ENCODE measurements at places on chromosomes 1 and 21. TPM values are rescaled to one million over a fixed set of nuclear protein-coding genes. Genes with fewer than 3 reads are reported as not detected.

- H3K4me3 ChIP-seq: no peak overlapping the region
- no peak overlapping the region for H3K27ac ChIP-seq
- no peaks in the 10 kb centered on the region for H3K27me3 ChIP-seq
Measured at GRCh38 chr21:38303300-38303699, 46.5 kb downstream of the KCNJ15 start.

DNA sequence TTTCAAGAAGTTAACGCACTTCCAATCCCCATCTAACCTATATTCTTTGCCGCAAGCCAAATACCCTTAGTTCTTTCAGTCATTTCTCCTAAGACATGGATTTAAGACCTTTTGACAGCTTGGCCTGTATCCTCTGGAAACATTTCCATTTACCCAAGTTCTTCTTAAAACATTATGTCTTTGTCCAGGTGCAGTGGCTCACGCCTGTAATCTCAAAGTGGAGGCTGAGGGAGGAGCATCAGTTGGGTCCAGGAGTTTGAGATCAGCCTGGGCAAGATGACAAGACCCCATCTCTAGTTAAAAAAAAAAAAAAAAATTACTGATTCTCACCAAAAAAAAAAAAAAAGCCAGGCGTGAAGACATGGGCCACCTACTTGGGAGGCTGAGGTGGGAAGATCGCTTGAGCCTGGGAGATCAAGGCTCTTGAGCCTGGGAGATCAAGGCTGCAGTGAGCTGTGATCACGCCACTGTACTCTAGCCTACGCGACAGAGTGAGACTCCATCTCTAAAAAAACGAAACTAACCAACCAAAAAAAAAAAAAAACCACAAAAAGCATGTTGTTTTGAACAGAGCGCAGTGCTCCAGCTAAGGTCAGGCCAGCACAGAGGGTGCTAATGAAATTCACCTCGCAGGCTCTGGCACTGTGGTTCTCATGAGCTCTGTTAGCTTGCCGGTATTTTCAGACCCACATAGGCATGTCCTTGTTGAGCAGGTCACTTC, 36.0 kb downstream of the NUAK2 start:
- H3K27me3 ChIP-seq: no peaks in the 10 kb centered on the region
- H3K4me3 ChIP-seq: no peak overlapping the region

GRCh38 chr21:42864815-42865775, 14.2 kb downstream of the WDR4 start:
- peaks cover 3% of the 10 kb centered on the region for H3K4me1 ChIP-seq
- no peaks in the 10 kb centered on the region for H3K27me3 ChIP-seq
- DNase-seq: peak; percentile 41
- no peak overlapping the region for H3K4me3 ChIP-seq
- H3K36me3 ChIP-seq: no peaks in the 10 kb centered on the region

DNA sequence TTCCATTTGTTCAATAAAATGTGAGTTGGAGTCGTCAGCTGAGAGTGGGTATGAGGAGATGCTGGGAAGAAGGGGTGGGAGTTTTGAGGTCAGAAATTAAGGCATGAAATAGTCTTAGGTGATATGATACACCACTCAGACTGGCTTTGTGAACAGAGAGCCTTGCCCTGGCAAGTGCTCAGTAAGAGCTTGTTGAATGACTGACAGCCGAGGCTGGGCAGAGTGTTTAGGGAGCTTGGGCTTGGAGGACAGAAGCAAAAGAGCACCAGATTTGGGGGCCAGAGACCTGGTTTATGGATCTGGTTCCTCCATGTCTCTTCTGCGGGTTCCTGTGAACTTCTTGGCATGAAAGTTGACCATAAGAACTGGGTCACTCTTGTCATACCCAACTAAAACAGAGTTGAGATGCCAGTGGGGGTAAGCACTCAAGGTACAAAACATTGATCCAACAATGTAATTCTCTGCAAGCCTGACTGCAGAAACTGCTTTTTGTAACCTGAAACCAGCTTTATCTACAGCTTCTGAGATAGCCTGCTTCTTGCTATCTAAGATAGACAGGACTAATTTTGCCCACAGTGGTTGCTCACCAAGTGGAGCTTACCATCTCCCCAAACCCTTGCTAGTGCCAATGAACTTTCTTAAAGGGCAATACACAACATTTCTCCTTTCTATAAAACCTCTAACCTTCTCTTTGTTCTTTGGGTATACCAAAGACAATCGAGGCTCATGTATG, 126.4 kb downstream of the TENT5C start:
- H3K27me3 ChIP-seq: no peaks in the 10 kb centered on the region
- H3K4me1 ChIP-seq: peaks cover 4% of the 10 kb centered on the region
- no peaks in the 10 kb centered on the region for H3K36me3 ChIP-seq
- H3K4me3 ChIP-seq: no peak overlapping the region
- no peak overlapping the region for H3K27ac ChIP-seq
- DNase-seq: no peak

- H3K27me3 ChIP-seq: no peaks in the 10 kb centered on the region
- no peak for DNase-seq
- no peaks in the 10 kb centered on the region for H3K36me3 ChIP-seq
- H3K4me3 ChIP-seq: no peak overlapping the region
Measured at GRCh38 chr1:17187051-17187450, 17.9 kb upstream of the PADI1 start.

GRCh38 chr1:904310-904950, 19.3 kb upstream of the SAMD11 start:
- H3K27ac ChIP-seq: peak overlapping the region; percentile 19
- no peaks in the 10 kb centered on the region for H3K27me3 ChIP-seq
- no peaks in the 10 kb centered on the region for H3K36me3 ChIP-seq
- peak; percentile 85 for DNase-seq

Gene COL8A2
- total RNA-seq: 1.3 TPM

Gene PCSK9
- total RNA-seq: 1.9 TPM

Gene GBP5
- total RNA-seq: 5.6 TPM

Gene RAP1GAP
- 8.0 TPM for total RNA-seq
